ENCODE measurements at places on chromosomes 11 and 22. TPM values are rescaled to one million over a fixed set of nuclear protein-coding genes. Genes with fewer than 3 reads are reported as not detected.

The TPBGL gene
- total RNA-seq, result 1.8 TPM

The GPHA2 gene
- not detected for total RNA-seq

The ADM2 gene
- 9.4 TPM for total RNA-seq

The LARGE2 gene
- not detected for total RNA-seq

The PANX2 gene
- 2.7 TPM for total RNA-seq

The DEUP1 gene
- not detected for total RNA-seq

The AGBL2 gene
- not detected for total RNA-seq

The TREH gene
- not detected for total RNA-seq

The OR2AT4 gene
- not detected for total RNA-seq

The GLB1L2 gene
- total RNA-seq, result 1.7 TPM

The APOBEC3G gene
- 9.9 TPM for total RNA-seq

The TOM1 gene
- 64.9 TPM for total RNA-seq

The BAIAP2L2 gene
- 3.4 TPM for total RNA-seq

The BTBD18 gene
- not detected for total RNA-seq

The RBMXL2 gene
- not detected for total RNA-seq

The PLAAT2 gene
- not detected for total RNA-seq

The SYCE3 gene
- 3.5 TPM for total RNA-seq

The GGTLC2 gene
- not detected for total RNA-seq

The OR10D3 gene
- not detected for total RNA-seq

The IRAG1 gene
- total RNA-seq, result 1.2 TPM

The MFNG gene
- 0.24 TPM for total RNA-seq

The TRIM51 gene
- total RNA-seq, result not detected

The OR8G1 gene
- not detected for total RNA-seq

The F2 gene
- total RNA-seq, result not detected

The CCDC116 gene
- total RNA-seq, result 0.34 TPM

The C11orf87 gene
- not detected for total RNA-seq

The TENM4 gene
- 4.2 TPM for total RNA-seq

The CHRM1 gene
- not detected for total RNA-seq

The ART1 gene
- total RNA-seq, result not detected

The TUBA8 gene
- 0.12 TPM for total RNA-seq

The CASP5 gene
- not detected for total RNA-seq

The TMEM86A gene
- 3.1 TPM for total RNA-seq

The TST gene
- total RNA-seq, result 24.2 TPM
